ENCODE measurements at places on chromosomes 2 and 18. TPM values are rescaled to one million over a fixed set of nuclear protein-coding genes. Genes with fewer than 3 reads are reported as not detected.

Gene DTNB
- total RNA-seq: 33.4 TPM

Gene RUFY4
- 0.23 TPM for total RNA-seq

Gene ATRAID
- total RNA-seq: 106 TPM

Gene C2orf80
- not detected for total RNA-seq

Gene SP140
- 49.3 TPM for total RNA-seq

Gene SERPINB12
- not detected for total RNA-seq

Gene PPP1R1C
- total RNA-seq: not detected

Gene HDHD2
- total RNA-seq: 39.3 TPM

Gene NEB
- 1.3 TPM for total RNA-seq

Gene TUBA4B
- total RNA-seq: not detected

Gene LGALSL
- 0.57 TPM for total RNA-seq

Gene UGT1A3
- not detected for total RNA-seq

Gene SH2D6
- 0.53 TPM for total RNA-seq
